ENCODE measurements at places on chromosomes 11 and 22. TPM values are rescaled to one million over a fixed set of nuclear protein-coding genes. Genes with fewer than 3 reads are reported as not detected.

Gene CDC45
- 1.4 TPM for polyA plus RNA-seq

DNA sequence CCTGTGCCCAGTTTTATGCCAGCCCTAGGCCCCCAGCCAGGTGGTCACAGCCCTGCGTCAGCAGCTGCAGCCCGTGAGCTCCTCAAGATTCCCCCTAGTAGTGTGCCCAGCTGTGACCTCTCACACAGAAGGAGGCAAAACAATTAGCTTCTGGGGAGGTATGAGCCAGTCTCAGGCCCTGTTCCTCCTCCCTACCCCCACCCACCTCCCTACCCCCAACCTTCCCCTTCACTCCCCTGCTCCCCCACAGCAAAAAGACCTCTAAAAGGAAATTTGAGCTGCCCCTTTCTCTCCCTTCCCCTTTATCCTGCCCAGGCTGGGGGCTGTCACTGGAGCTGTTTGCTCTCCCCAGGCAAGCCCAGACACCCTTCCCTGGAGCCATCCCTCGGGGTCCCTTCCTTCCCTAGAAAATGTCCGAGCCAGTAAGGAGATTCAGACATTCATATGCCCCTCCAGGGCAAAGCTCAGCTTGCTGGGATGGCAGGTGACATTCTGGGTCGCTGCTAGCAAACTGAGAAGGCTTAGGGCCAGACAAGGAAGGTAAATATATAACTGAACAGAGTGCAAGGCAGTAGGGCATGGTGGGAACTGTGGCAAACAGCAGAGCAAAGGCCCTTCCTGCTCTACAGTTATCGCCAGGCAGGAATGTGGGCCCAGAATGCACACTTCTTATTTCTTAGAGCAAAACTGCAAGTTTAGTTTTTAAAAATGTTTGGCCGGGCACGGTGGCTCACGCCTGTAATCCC, 300.2 kb downstream of the MN1 start:
- no peak overlapping the region for H3K27ac ChIP-seq
- H3K27me3 ChIP-seq, result no peaks in the 10 kb centered on the region
- no peaks in the 10 kb centered on the region for H3K4me1 ChIP-seq
- no peak for DNase-seq
- H3K36me3 ChIP-seq, result no peaks in the 10 kb centered on the region

Gene LDHAL6A
- polyA plus RNA-seq, result 0.84 TPM

Gene CCDC73
- 1.5 TPM for polyA plus RNA-seq

Gene RHOD
- 5.5 TPM for polyA plus RNA-seq

Gene BEST1
- polyA plus RNA-seq, result 4.0 TPM

Gene C22orf31
- polyA plus RNA-seq, result 0.20 TPM

DNA sequence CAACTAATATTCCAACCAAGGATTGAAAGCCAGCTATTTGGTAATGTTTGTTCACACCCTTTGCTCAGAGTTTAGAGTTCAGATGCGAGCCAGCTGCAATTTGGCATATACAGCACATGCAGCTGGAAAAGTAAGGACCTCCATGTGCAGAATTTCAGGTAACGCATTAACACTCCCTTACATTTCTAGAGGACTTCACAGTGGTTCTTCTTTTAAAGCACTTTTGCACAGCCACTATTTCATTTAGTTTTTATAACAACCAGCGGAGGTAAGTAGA, 3.4 kb downstream of the POU2AF3 start:
- H3K4me1 ChIP-seq, result peaks cover 6% of the 10 kb centered on the region
- no peaks in the 10 kb centered on the region for H3K36me3 ChIP-seq
- no peak overlapping the region for H3K27ac ChIP-seq
- no peak overlapping the region for H3K4me3 ChIP-seq

DNA sequence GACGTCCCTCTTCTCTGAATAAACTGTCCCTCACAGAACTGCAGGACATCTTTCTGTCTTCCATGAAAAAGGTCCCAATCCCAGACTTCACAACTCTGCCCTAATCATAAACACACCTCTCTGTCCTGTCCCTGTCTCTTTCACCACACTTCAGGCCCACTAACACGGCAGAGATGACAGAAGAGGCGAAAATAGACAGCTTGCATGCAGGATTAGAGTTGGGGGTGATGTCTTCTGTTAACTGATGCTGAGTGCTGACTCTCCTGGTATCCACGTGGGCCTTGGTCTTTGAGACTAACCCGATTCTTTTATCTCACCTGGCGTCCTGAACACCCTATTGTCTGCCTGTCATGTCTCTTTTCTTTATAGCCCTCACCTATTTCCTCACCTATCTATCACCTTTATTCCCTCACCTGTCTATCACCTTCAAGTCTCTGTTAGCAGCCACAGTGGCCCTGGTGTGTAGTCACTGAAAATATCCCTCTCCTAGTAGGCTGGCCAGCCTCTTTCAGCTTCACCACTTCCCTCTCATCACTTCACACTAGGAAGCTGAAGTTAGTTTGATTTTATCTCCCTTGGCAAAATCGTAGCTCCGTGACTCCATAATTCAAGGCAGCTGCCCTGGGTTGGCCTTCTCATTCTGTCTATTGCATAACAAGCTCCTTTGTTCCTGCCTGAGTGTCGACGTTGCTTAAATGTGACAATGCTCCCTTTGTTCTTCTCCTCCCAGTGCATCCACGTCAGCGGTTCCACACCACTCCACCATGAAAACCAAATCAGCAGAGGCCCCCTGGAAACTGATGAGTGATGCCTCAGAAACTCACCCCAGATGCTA, 30.6 kb upstream of the DRD2 start:
- H3K4me3 ChIP-seq, result no peak overlapping the region
- no peak overlapping the region for H3K27ac ChIP-seq

DNA sequence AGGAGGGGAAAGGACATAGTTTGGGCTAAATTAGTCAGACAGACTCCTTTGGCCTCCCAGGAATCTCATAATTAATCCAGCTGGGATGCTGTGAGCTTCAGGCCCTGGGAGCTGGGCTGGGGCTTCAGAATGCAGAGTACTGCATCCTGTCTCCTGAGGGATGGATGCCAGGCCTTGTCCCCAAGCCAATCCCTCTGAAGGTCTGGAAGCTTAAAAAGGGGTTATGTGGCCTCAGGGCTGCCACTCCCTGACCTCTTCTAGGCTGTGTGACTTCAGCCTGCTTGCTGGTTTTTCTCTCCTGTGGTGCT, 6.9 kb upstream of the LRRC32 start:
- H3K36me3 ChIP-seq, result no peaks in the 10 kb centered on the region
- H3K27ac ChIP-seq, result no peak overlapping the region
- H3K27me3 ChIP-seq, result no peaks in the 10 kb centered on the region
- peaks cover 5% of the 10 kb centered on the region for H3K4me1 ChIP-seq
- H3K4me3 ChIP-seq, result no peak overlapping the region
- DNase-seq, result no peak

GRCh38 chr11:77470971-77471370, 2.9 kb downstream of the PAK1 start:
- no peak overlapping the region for H3K27ac ChIP-seq
- H3K4me3 ChIP-seq, result no peak overlapping the region
- H3K36me3 ChIP-seq, result no peaks in the 10 kb centered on the region

DNA sequence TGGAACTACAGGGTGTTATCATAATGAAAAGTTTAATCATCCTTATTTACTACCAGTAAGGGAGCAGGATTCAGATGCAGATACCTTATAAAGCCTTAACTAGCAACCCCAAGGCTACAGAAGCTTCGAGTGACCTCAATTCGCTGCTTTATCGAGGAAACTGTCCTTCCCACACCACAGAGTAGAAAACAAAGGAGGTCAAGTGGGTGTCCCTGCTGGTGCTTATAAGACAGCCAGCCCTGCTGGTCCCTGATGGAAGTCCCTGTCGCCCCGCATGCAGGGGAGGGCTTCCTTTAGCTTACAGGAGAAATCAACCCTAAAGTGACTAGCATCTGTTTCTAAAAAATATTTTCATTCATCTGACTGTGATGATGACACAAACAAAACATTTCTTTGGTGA, 7.3 kb downstream of the MN1 start:
- H3K36me3 ChIP-seq, result no peaks in the 10 kb centered on the region
- H3K27ac ChIP-seq, result no peak overlapping the region
- no peak overlapping the region for H3K4me3 ChIP-seq

DNA sequence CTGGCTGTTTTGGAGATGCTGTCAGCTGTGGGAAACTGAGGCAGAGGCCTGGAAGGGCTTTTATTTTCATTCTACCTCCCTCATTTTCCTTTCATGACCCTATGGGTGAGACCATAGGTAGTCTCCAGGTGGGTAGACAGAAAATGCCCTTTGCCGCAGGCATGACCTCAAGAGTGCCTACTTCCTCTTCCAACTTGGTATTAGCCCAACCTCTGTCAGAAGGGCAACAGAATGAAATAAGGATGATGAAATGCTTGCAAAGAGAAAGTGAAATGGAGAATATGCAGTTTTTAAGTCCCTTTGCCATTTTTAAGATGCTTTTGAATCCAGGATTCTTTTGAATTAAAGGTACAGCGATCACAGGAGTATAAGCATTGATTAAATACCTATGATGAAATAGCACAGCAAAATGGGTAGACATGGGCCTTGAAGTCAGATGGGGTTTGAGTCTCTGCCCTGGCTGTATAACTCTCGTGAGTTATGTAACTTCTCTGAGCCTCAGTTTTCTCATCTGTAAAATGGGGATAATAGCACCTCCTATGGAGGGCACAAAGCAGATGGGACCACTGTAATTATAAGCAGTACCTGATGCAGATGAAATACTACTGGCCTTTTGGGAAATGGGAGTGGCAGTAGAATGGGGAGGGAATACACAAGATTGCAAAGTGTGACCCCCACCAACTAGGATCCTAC, 3.7 kb downstream of the ASPHD2 start:
- no peaks in the 10 kb centered on the region for H3K27me3 ChIP-seq
- H3K4me3 ChIP-seq, result no peak overlapping the region
- no peak overlapping the region for H3K27ac ChIP-seq

DNA sequence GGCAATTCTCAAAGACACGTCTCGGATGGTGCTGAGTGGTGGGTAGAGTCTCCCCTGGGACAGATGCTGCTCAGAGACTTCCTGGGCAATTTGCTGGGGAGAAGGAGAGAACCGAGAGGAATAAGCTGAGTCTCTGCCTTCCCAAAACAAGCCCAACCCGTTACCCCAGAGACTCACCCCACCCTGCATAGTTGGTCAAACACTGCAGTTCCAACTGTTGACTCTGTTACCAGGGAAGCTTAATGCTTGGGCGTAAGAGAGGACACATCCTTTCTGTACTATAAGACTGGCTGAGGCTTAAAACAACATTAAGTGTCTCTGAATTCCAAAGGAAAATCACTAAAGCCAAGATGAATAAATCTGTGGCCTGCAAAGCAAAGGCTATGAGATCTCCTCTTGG, 68.1 kb downstream of the CCDC81 start:
- no peak overlapping the region for H3K27ac ChIP-seq
- DNase-seq, result no peak
- no peaks in the 10 kb centered on the region for H3K4me1 ChIP-seq
- H3K27me3 ChIP-seq, result no peaks in the 10 kb centered on the region
- H3K4me3 ChIP-seq, result no peak overlapping the region
- no peaks in the 10 kb centered on the region for H3K36me3 ChIP-seq

GRCh38 chr22:43731988-43732387, 80.1 kb downstream of the EFCAB6 start:
- no peaks in the 10 kb centered on the region for H3K36me3 ChIP-seq
- H3K4me3 ChIP-seq, result no peak overlapping the region
- H3K27ac ChIP-seq, result no peak overlapping the region
- no peaks in the 10 kb centered on the region for H3K27me3 ChIP-seq
- H3K4me1 ChIP-seq, result peaks cover 5% of the 10 kb centered on the region
- DNase-seq, result no peak

DNA sequence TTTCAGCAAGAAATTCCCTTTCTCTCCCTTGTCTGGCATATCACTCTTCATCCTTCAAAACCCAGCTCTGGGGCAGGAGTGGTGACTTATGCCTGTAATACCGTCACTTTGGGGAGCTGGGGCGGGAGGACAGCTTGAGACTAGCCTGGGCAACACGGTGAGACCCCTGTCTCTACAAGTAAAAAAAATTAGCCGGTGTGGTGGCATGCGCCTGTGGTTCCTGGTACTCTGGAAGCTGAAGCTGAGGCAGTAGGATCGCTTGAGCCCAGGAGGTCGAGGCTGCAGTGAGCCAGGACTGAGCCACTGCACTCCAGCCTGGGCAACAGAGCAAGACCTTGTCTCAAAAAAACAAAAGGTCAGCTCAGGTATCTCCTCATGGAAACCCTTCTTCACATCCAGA, 1.4 kb upstream of the RCE1 start:
- H3K36me3 ChIP-seq, result no peaks in the 10 kb centered on the region
- H3K4me3 ChIP-seq, result no peak overlapping the region
- no peaks in the 10 kb centered on the region for H3K27me3 ChIP-seq

Gene CATSPERZ
- not detected for polyA plus RNA-seq

Gene SCN3B
- polyA plus RNA-seq, result 2.9 TPM

Gene CHRDL2
- polyA plus RNA-seq, result 5.1 TPM

GRCh38 chr11:130555251-130555841, 106.9 kb downstream of the ADAMTS15 start:
- no peaks in the 10 kb centered on the region for H3K27me3 ChIP-seq
- no peaks in the 10 kb centered on the region for H3K36me3 ChIP-seq
- peaks cover 5% of the 10 kb centered on the region for H3K4me1 ChIP-seq
- H3K27ac ChIP-seq, result no peak overlapping the region
- DNase-seq, result no peak
